HT-29 (cell line): ENCODE measurements at places on chromosomes 16 and 17.

GRCh38 chr16:1966460-1966859 lies at the start of gene RNF151:
Gene RNF151 (plus strand): TSS chr16:1966856. CDS start chr16:1966882, 26 bp downstream.
- no peak for DNase-seq

DNA sequence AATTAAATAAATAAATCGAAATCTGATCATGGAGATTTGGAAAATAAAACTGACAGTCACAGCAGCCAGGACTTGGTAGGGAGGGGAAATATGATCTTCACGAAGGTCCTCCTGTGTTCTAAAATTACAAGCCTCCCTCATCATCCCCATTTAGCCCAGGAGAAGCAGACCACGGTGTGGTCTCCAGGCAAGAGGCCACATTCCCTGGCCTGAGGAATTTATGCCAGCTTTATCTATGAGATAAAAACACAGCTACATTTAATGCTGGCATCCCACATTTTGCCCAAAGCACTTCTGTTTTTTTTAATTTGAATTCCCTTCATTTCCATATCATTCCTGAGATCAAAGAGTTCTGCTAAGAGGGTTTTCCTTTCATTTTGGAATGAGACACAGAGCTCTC lies 43.2 kb downstream of the ABCC12 start:
- DNase-seq = no peak

DNA sequence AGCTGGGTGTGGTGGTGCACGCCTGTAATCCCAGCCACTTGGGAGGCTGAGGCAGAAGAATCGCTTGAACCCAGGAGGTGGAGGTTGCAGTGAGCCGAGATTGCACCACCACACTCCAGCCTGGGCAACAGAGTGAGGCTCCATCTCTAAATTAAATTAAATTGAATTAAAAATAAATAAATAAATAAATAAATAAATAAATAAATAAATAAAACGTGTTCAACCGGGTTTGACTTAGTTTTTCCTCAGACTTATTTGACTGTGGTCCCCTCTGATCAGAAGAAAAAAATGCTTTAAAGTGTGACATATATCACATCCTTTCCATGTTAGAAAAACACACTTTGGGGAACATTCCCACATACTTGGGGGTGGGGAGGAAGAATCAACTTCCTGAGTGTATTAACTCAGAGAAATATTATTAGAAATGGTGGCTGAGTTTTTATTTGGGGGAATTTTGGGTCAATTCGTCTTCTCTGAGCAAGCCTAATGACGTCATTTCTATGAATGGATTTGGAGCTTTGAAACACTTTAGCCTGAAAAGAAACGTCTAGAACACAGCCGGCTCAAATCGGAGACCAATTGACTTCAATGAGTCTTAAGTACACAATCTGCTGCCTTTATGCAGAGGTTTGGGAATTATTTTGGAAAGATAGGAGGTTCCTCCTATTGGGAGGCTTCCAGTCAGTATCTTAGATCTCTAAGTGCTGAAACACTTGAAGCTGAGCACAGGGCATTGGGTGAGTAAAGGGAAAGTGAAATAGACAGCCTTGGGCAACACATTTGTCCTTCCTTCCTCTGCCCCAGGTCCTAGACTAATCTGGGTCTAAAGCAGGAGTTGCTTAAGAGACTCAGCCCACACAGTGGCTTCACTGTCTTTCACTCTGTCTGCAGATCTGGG lies 132.6 kb downstream of the PITPNC1 start:
- DNase-seq = no peak

GRCh38 chr17:17029938-17030337 lies 12.3 kb upstream of the MPRIP start:
- no peak for DNase-seq

DNA sequence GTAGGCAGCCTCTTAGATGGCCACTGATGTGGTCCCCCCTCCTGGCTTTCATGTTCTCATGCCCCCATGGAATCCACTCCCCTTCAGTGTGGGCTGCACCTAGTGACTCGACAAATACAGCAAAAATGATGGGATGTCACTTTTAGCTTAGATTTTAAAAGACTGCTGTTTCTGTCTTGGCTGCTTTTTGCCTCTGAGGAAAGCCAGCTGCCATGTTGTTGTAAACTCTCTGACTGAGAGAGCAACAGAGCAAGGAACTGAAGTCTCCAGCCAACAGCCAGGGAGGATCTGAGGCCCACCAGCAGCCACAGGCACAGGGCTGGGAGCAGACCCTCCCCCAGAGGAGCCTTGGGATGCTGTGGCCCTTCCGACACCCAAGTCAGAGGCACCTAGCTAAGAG lies 60.6 kb upstream of the MARCHF10 start:
- DNase-seq = no peak

DNA sequence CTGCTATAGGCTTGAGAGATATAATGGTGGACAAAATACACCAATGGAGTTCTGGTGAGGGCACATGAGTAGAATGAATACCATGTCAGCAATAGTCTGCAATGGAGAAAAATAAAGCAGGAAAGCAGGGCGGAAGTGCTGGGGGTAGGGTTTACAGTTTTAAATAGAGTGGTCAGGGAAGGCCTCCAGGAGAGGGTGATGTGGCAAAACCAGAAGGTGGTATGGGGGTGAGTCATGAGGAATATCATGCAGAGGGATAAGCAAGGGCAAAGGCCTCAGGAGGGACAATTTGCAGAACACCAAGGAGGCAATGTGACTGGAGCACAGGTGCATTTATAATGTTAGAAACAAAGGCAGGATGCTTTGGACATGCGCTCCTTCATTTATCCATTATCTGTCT lies 102.0 kb downstream of the ITFG1 start:
- no peak for DNase-seq
